Aorta (tissue), 5 donors: ENCODE measurements at places on chromosomes 3 and 15. TPM values are rescaled to one million over a fixed set of nuclear protein-coding genes. Genes with fewer than 3 reads are reported as not detected.

- H3K27me3 ChIP-seq, result no peaks in the 10 kb centered on the region
- H3K4me3 ChIP-seq, result no peak overlapping the region
- no peak for DNase-seq
These were observed 100.3 kb downstream of the LIPC start for GRCh38 chr15:58532126-58532525.

GRCh38 chr3:123071146-123071545, 4.3 kb downstream of the PDIA5 start:
- no peak overlapping the region for H3K27ac ChIP-seq
- no peaks in the 10 kb centered on the region for H3K27me3 ChIP-seq
- no peak overlapping the region for H3K4me3 ChIP-seq
- no peak for DNase-seq
- no peaks in the 10 kb centered on the region for H3K36me3 ChIP-seq
- H3K4me1 ChIP-seq, result no peaks in the 10 kb centered on the region

KCNMB2 gene
- not detected for total RNA-seq

ALDH1A3 gene
- total RNA-seq, result 19.0 TPM

DNA sequence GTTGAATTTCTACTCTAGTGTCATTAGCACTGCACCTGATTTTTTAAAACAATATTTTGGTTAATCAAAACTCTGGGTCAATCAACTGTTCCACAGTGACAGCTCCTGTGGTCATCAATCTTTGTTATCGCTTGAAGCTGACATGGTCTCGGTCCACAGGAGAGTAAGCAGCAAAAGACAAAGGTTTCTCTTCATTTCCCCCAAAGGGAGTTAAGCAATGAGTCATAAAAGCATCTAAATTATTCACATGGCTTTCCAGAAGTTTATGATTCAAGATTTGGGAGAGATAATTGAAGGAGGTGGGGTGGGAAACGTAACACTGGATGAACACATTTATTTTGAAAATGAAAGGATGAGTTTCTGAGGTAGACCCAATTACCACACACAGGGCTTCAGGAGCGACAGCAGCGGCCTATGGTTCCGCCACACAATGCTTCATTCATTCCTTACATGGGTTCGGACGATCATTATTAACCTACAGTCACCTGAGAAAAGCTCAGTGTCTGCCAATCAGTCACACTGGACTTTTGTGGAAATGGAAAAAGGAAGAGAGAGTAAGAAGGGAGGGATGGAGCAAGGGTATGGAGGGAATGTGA, 505.1 kb downstream of the FHIT start:
- H3K27ac ChIP-seq, result no peak overlapping the region
- H3K4me1 ChIP-seq, result peaks cover 2% of the 10 kb centered on the region
- no peaks in the 10 kb centered on the region for H3K27me3 ChIP-seq
- no peak overlapping the region for H3K4me3 ChIP-seq

DNA sequence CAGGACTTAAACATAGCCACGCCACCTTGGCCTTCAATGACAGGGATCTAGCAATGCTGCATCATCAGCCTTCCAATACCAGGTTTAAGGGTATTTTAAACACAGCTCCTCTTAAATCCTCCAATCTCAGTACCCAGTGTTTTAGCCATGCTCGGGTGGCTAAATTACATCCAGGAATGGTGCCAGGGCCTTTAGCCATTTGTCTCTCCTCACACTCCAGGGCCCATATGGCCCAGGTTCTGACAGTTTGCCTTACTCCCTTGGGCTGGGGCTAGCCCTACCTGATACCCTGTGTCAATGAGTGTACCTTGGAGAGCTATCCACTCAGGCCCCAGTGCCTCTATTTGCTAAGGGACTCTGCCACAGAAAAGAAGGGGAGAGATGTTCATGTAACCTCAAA, 29.4 kb downstream of the ZNF589 start:
- H3K4me1 ChIP-seq, result no peaks in the 10 kb centered on the region
- no peaks in the 10 kb centered on the region for H3K36me3 ChIP-seq
- DNase-seq, result no peak
- no peak overlapping the region for H3K4me3 ChIP-seq
- H3K27ac ChIP-seq, result no peak overlapping the region

ATP11B gene
- 70.3 TPM for total RNA-seq

GRCh38 chr3:141410846-141411245, 42.5 kb downstream of the ZBTB38 start:
- H3K4me3 ChIP-seq, result no peak overlapping the region
- H3K27me3 ChIP-seq, result no peaks in the 10 kb centered on the region
- H3K4me1 ChIP-seq, result peaks cover 4% of the 10 kb centered on the region
- H3K27ac ChIP-seq, result peak overlapping the region; percentile 91
- peaks cover 2% of the 10 kb centered on the region for H3K36me3 ChIP-seq

DNA sequence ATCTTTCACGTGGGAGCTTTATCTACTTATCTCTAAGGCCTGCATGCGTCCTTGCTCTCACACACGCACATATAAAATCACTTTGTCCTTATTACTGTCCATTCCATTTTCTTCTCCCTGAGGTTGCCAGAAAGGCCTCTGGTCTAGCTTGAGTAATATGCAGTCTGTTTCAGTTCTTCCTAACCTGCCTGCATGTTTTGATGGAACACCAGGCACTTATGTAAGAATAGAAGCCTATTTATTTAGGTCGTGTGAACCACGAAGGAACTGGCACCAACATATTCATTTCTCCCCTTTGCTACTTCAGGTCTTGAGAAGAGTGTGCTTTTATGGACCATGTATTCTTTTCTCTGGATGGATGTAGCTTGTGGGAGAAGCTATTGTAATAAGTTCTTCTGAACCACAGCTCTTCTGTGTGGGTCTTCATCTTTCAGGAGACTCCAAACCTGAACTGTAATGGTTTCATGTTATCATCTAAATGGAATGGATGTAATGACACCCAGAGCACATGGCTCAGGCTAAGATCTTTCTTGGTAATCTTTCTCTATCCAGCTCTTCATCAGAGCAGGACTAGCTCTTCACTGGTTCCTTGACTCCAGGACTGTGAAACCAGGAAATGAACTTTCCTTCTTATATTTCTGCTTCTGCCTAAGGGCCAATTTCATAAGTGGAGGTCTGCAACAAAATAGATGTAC, 53.8 kb downstream of the UBE2E2 start:
- H3K27ac ChIP-seq, result no peak overlapping the region
- peaks cover 2% of the 10 kb centered on the region for H3K4me1 ChIP-seq
- no peaks in the 10 kb centered on the region for H3K27me3 ChIP-seq
- no peak overlapping the region for H3K4me3 ChIP-seq
- no peaks in the 10 kb centered on the region for H3K36me3 ChIP-seq

DNA sequence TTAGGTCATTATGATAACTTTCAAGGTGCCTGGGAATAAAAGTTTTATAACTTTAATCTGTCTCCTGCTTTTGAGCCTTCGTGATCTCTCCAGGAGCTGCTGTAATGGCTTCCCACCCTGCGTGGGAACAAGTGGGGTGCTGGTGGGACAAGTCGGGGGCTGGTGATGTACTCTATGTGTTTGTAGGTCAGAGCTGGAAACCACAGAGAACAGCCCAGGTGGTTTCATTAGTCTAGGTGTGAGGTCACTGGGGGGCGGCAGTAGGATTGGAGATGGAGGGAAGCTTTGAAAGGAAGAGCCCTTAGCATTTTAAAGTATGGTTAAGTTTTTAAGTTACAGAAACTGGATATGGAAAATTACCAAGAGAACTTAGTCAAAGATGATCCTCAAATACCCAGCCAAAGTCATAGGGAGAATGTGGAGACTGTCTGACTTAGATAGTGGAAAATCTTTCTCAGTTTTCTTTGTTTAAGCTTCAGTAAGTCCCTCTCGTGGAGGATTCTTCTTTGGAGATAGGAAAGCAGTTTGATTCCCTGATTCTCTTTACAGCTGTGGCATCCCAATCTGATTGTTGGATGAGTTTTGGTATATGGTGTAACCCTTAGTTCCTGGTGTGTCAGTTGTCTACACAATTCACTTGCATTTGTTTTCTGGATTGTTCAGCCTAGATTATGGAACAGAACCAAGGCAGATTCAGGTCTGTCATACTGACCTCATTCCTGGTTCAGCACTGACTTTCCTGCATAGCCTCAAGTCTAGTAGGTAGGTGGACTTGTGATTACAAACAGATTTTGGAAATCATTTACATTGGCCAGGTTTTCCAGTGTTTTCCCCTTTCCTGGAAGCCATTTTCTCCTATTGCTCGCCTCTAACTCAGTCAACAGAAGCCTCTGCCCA, 115.6 kb downstream of the FNDC3B start:
- peak overlapping the region; percentile 72 for H3K27ac ChIP-seq
- H3K4me1 ChIP-seq, result peaks cover 12% of the 10 kb centered on the region
- no peaks in the 10 kb centered on the region for H3K27me3 ChIP-seq

DNA sequence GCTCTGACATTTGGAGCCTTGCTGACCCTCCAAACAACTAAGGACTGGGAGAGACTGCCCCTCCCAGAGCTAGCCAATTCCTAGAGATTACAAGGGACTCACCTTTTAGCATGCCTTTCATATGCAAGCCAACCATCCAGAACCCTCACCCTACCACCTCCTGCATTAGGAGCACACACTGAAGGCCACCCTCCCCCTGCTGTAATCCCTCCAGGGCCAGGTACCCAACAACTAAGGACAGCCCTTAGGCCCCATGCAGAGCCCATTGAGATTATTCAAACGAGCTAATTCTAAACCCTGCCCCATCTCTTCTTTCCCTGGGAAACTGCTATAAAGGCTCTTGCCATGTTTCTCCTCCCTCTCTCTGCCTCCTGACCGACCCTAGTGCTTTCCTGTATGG, 352.6 kb downstream of the ERC2 start:
- H3K27me3 ChIP-seq, result no peaks in the 10 kb centered on the region
- no peaks in the 10 kb centered on the region for H3K4me1 ChIP-seq
- H3K36me3 ChIP-seq, result no peaks in the 10 kb centered on the region
- DNase-seq, result no peak
- H3K4me3 ChIP-seq, result no peak overlapping the region
- H3K27ac ChIP-seq, result no peak overlapping the region

DNA sequence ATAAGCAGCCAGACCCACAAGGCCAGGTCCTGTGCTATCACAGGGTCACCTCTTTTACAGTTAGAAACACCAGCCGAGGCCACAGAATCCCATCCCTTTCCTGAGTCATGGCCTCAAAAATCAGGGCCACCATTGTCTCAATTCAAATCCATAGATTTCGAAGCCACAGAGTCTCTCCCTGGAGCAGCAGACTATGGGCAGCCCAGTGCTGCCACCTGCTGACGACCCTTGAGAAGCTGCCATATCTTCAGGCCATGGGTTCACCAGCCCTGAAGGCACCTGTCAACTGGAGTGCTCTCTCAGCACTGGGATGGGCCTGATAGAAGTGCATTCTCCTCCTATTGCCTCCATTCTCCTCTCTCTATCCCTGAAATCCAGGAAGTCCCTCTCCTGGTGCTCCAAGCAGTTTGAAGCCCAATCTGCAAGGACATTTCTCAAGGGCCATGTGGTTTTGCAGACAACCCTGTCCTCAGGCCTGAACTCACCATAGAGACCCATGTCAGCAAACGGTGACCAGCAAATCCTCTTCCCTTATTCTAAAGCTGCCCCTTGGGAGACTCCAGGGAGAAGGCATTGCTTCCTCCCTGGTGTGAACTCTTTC, 39.6 kb downstream of the TGM4 start:
- no peak overlapping the region for H3K27ac ChIP-seq
- DNase-seq, result peak; percentile 88
- H3K27me3 ChIP-seq, result no peaks in the 10 kb centered on the region
- no peaks in the 10 kb centered on the region for H3K4me1 ChIP-seq

DNA sequence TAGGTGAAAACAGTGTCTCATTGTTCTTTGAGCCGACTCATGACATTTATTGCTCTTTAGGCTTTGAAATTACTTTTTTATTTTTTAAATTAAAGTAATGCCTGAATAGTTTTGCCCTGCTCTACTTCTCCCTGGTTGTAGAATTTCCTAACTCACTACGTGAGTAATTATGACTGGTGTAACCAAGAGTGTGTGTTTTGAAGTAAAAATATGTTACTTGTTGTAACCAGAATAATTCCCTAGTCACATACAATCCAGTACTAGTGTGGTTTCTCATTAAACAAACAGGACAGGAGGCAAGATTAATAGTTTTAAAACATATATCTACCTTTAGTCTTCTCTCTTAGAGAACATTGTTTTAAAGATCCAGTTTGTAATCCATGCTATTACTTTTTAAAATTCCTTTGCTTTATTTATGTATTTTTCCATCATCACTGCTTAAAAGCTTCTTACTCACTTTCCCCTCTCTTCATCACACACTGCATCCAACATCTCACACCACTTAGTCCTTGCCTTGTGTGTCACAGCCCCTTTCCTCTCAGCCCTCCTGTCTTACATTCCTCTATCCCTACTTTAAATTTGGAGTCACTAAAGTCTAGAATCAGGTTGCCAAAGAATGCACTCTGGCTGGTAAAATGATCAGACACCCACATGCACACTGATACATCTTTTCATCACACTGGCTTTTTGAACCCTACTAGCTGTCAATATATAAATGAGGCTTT, 219.7 kb downstream of the WNT5A start:
- no peak overlapping the region for H3K27ac ChIP-seq
- no peaks in the 10 kb centered on the region for H3K27me3 ChIP-seq
- no peak overlapping the region for H3K4me3 ChIP-seq
